Natural killer cell treated with Interleukin-12 subunit alpha and Interleukin-12 subunit beta and Interleukin-15 and Interleukin-18, amount 100 ng/mL, for 72 hours (primary cell): ENCODE measurements at places on chromosomes 7 and 10. TPM values are rescaled to one million over a fixed set of nuclear protein-coding genes. Genes with fewer than 3 reads are reported as not detected.

DNA sequence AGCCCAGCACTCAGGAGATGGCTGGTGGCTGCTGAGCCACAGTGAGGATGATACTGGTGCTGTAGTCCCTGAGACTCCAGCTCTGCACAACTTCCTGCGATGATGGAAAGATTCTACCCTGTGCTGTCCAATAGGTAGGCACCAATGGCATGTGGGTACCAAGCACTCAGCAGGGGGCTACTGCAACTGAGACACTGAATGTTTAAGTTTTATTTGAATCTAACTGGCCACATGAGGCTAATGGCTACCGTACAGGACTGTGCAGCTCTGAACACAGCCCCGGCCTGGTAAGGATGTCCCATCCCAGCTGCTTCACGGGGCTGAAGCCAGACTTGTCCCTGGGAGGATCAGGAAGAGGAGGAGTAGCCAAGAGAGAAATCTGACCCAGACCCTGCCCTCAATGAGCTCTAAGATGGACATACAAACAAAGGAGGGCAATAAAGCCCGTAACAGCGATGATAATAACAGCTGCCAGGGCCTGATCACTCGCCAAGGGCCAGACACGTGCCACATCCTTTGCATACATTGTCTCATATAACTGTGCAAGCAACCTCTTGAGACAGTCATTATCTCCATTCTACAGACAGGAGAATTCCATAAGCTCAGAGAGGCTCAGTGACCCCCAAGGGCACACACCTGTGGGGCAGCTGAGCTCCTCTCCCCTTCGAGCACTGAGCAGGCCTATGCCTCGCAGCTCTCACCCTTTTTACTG, 3.8 kb downstream of the GPRIN2 start:
- peaks cover 2% of the 10 kb centered on the region for H3K4me1 ChIP-seq
- H3K27ac ChIP-seq, result no peak overlapping the region
- peaks cover 3% of the 10 kb centered on the region for H3K27me3 ChIP-seq
- peak; percentile 61 for DNase-seq

DNA sequence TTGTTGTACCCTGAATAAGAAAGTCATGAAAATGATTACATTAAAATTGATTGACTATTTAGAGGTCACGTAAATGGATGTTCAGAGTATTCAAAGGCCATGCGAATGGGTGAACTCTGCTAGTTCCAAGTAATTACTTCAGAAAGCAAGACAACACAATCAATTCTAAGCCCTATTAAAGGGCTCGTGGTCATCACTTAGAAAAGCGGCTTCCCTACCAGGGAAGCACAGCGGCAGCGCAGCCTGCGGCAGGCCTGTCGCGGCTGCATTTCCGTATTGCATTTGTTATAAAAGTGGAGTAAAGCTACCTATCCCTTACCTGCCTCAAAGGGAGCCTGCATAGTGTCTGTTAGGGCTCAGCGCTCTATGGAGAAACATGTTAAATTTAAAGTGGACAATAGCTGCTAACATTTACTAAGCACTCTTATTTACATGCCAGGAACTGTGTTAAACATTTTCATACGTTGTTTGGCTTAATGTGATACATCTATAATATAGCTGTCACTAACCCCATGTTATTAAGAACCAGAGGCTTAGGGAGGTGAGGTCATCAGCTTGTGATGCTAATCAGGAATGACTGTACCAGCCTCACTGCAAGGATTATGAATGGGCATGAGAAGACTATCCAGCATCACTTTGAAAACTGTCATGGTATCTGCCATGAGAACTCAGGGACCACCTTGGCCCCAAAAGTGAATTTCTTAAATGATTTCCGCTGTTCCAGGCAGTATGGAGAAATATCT, 187.5 kb downstream of the CELF2 start:
- no peaks in the 10 kb centered on the region for H3K27me3 ChIP-seq
- peaks cover 69% of the 10 kb centered on the region for H3K36me3 ChIP-seq
- no peak overlapping the region for H3K27ac ChIP-seq
- H3K4me3 ChIP-seq, result peak overlapping the region; percentile 94
- no peak for DNase-seq
- H3K4me1 ChIP-seq, result peaks cover 100% of the 10 kb centered on the region

GRCh38 chr7:55070271-55070743, 51.5 kb downstream of the EGFR start:
- H3K4me3 ChIP-seq, result no peak overlapping the region
- peaks cover 11% of the 10 kb centered on the region for H3K27me3 ChIP-seq
- no peak overlapping the region for H3K27ac ChIP-seq
- H3K4me1 ChIP-seq, result peaks cover 12% of the 10 kb centered on the region
- no peak for DNase-seq

GRCh38 chr10:16989826-16990293, 139.8 kb downstream of the CUBN start:
- H3K4me3 ChIP-seq, result no peak overlapping the region
- H3K27me3 ChIP-seq, result peaks cover 4% of the 10 kb centered on the region
- no peak overlapping the region for H3K27ac ChIP-seq
- no peaks in the 10 kb centered on the region for H3K36me3 ChIP-seq
- no peak for DNase-seq
- H3K4me1 ChIP-seq, result no peaks in the 10 kb centered on the region

DNA sequence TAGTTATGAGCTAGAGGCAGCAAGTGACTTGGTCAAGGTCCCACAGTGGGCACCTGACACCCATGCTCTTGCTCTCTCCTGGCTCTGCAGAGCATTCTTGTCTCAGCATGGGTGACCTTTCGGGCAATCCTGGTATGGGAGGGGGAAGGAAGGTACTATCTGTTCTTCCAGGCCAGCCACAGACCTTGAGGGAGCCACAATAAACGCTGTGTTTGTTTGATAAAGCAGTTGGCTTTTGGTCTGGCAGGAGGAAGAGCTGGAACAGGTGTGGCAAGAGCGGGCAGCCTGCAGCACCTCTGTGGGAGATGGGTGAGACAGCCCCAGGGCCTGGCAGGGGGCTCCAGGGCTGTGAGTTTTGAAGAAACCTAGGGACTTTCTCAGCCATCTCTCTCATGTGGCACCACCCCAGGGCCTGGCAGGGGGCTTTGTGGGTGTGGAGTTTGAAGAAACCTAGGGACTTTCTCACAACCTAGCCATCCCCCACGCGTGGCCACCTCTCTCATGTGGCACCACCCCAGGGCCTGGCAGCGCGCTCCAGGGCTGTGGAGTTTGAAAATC, 11.4 kb downstream of the CLDN3 start:
- H3K4me3 ChIP-seq, result no peak overlapping the region
- H3K27me3 ChIP-seq, result peaks cover 6% of the 10 kb centered on the region
- peak; percentile 31 for DNase-seq
- H3K4me1 ChIP-seq, result no peaks in the 10 kb centered on the region

SMKR1 gene
- 2.1 TPM for total RNA-seq

CREM gene
- total RNA-seq, result 127 TPM

ACTL6B gene
- total RNA-seq, result not detected

DNAJC9 gene
- 68.9 TPM for total RNA-seq

BAMBI gene
- 0.14 TPM for total RNA-seq
